Transverse colon (tissue), 4 donors: ENCODE measurements at places on chromosomes 6 and 20. TPM values are rescaled to one million over a fixed set of nuclear protein-coding genes. Genes with fewer than 3 reads are reported as not detected.

DNA sequence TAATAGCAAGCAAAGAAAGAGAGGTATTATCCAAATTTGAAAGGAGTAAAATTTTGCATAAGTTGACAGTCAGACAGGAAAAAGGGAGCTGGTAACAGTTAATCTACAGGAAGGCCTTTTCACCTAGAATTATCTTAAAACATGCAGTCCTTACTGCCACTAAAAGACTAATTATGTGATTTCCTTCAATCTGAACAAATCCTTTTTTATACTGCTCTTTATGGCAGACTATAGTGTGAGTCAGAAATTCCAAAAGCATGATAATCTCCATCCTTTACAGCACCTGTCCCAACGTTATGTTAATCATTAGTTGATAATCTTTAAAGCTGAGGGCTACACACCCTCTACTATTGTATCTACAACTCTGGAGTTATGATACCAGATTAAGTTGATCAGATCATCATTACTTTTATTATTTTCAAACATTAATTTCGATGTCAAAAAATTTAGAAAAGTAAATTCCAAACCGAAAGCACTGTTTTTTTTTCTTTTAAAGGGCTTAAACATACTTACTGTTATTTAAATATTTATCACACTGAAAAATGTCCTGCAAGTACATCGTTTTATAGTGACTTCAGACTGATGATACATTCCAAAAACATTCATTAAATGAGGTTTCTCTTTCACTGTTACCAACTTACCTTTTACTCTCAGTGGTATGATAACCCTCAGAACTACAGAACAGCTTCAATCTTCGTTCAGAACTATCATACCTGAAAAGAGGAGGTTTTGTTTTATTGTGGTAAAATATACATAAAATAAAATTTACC lies 33.2 kb upstream of the AKAP7 start:
- no peak for DNase-seq

GRCh38 chr20:49140834-49141233 lies 47.3 kb downstream of the STAU1 start:
- no peak for DNase-seq

- DNase-seq: no peak
Observed at GRCh38 chr20:39492223-39492797, 530.2 kb downstream of the DHX35 start.

GRCh38 chr20:37501940-37502339 lies 19.1 kb upstream of the NNAT start:
- DNase-seq: no peak

Gene SLC17A1
- total RNA-seq: not detected

Gene C6orf58
- total RNA-seq: not detected
